ENCODE measurements at places on chromosomes 7 and 10.

- DNase-seq = no peak
Observed at GRCh38 chr7:94195813-94196212, 191.7 kb upstream of the BET1 start.

DNA sequence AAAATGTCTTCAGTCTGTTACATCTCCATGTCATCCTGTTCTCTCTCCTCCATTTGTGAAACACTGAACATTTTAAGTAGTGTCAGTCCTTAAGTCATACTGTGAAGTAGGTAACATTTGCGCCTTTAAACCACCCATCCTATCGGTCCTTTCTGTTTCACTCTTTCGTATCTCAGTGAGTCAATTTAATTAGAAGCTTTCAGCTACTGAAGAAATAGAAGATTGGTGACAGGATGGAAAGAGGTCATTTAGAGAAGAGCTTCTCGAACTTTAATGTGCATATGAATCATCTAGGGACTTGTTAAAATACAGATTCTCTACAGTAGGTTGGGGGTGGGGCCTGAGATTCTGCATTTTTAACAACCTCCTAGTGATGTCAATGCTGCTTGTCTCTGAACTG, 113.4 kb downstream of the SRI start:
- no peak for DNase-seq

- no peak for DNase-seq
Observed at GRCh38 chr10:72697716-72698115, 5.8 kb downstream of the MCU start.

- no peak for DNase-seq
Observed at GRCh38 chr10:100340948-100341847, 5.8 kb upstream of the SCD start.

DNA sequence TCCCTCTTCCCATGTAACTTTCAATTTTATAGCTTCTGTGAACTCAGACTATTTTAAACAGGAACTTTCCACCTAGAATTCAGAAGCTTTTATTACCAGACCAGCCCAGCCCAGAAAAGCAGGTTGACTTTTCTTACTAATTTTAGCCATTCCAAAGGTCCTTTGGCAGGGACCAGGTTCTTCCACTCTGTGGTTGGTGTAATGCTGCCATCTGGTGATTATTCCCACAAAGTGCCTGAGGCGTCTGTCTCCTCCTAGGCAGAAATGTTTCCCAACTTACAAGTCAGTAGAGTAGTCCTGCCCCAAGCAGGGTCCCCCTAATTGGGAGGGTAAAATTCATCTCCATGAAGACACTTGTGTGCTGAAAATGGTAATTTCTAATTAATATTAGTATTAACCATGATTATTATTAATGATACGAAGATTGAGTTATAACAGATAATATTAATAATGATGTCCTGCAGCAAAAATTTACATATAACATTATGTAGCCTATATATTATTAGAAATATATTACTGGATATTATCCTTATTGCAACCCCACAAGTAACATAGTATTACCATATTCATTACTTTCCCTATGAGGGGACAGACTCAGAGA, 53.0 kb upstream of the PPP1R17 start:
- DNase-seq = peak; percentile 88

- DNase-seq = peak; percentile 76
Observed at GRCh38 chr10:121340271-121340831, 257.9 kb downstream of the FGFR2 start.

GRCh38 chr10:116848032-116848943, 1.0 kb upstream of the ENO4 start:
- no peak for DNase-seq

- no peak for DNase-seq
Observed at GRCh38 chr10:112712536-112712935, 237.5 kb upstream of the TCF7L2 start.

DNA sequence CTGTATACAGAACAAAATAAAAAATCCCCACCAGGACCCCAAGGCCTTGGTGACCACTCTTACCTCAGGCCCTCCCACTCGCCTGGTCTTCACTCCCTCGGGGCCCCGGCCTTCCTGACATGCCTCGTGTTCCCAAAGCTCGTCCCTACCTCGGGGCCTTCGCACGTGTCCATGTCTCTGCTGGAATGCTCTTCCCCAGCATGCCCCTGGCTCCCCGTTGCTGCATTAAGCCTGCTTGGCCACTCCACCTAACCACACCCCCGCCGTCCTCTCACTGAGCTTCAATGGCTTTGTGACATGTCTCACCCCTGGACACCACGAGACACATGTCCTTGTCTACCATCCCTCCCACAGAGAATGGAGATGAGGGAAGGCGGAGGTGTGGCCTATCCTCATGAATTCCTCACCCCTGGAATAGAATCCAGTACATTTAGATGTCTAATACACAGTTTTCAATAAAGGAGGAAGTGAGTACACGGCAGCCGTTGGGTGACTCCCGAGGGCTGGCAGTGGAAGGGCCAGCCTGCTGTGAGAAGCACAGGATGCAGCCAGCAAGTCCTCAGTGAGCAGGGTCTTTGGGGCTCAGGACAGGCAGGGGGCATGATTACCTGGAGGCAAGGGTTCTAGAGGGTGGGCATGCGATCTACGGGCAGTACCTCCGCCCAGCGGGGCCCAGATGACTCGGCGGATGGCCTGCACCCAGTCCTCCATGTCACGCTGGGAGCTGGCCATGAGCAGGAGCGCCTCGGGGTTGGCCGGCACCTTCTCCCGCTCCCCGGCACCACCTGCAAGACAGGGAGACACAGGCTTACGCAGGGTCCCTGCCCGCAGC, 125.7 kb downstream of the ARHGAP22 start:
- DNase-seq = no peak

DNA sequence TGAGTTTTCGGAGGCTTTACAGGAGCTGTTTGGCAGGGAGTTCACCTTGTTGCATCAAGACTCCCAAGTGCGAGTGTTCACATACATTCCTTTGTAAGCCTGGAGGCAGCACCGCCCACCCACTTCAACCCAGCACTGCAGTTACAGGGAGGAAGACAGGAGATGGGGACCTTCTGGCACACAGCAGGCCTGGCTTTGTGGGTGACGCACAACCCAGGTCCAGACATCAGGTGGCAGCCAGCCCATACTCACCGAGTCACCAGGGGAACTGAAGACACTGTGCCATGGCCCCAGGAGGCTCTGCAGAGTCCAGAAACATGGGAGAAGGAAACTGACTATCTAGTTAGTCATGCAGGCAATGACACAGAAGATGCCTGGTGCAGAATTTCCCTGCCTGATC, 305.9 kb upstream of the RNF32 start:
- DNase-seq = no peak

- DNase-seq = peak; percentile 42
Observed at GRCh38 chr10:103739039-103739764, 116.2 kb downstream of the SH3PXD2A start.

DNA sequence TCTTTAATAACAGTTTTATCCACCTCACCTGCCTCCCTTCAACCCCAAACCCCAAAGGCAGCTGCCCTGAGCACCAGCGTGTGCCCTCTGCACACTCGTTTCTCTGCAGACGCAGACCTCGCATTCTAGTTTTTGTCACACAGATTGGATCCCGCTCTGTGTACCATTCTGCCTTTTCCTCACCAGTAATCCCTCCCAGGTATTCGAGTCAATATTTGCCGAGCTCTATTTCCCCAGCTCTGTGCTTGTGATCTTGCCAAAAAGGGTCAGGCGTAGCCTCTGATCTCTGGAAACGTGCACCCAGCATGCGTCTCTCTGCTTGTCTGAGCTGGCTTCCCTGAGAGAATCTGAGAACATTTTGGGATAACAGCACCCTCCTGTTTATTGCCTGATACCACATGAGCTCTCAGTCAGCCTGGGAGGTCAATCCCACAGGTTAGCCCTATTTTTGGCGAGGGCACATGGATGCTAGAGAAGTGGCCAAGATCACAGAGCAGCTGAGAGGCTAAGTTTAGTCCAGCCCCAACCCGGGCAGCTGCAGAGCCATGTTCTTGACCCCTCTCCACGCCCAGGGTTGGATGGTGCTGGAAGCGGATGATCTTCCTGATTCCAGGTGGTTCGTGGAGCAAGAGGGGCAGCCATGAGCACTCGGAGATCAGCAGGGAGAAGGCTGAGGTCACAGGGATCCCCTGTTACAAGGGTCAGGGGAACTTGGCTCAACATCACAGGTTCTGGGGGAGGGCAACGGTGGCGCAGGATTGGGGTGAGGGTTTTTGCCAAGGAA, 29.1 kb downstream of the FOXL3 start:
- no peak for DNase-seq

- DNase-seq = no peak
Observed at GRCh38 chr7:95405800-95406199, 9.6 kb upstream of the PON3 start.

- DNase-seq = no peak
Observed at GRCh38 chr10:87961314-87961713, 97.9 kb downstream of the PTEN start.

- DNase-seq = peak; percentile 25
Observed at GRCh38 chr7:116582806-116583444, 58.1 kb downstream of the CAV1 start.

DNA sequence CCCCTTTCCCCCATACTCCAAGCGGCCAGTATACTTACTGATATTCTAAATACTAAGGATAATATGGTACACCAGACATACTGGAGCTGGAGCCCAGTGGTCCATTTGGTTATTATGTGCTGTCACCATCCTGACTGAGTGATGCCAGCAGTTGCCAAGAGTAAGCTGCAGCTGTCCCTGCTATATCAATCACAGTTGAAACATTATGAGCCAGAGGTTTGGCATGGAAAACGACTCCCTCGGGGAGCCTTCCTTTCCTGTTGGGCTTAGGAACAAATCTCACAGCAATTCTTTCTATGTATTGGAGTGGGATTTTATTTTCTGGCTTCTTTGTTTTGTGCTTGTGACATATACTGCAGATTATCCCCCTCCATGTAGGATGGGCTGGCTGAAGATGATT, 32.6 kb downstream of the STRIP2 start:
- no peak for DNase-seq

DNA sequence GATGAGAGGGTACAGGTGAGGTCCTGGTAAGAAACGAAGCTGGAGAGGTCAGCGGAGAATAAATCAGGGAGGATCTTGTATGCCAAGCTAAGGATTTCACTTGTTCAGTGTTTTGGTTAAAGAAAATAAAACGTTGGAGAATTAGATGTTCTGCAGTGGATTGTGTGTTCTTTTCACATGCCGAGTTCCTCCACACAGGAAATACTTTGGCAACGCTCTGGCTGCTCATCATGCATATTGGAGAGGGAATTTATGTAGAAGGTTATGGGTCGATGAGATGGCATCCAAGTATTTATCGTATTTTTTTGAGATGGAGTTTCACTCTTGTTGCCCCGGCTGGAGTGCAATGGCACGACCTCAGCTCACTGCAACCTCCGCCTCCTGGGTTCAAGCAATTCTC, 11.0 kb downstream of the RPS24 start:
- no peak for DNase-seq

DNA sequence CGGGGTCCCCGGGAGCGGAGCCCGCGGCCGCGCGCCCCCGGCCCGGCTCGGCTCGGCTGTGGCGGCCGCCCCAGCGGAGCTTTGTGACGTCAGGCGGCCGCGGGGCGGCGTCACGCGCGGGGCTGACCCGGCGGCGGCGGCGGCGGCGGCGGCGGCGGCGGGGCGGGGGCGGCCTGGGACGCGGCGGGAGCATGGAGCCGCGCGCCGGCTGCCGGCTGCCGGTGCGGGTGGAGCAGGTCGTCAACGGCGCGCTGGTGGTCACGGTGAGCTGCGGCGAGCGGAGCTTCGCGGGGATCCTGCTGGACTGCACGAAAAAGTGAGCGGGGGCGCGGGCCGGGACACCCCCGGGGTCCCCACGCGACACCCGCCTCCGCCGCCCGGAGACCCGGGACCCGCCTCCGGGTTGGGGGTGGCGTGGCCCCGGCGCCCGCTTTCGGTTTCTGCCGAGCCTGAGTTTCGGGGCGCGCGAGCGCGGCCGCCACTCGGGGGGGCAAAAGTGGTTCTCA, at the start of gene PWWP2B:
TSS of gene PWWP2B (plus strand) at position 165 of the 506 bp plus-strand sequence. CDS start at position 192, 27 bp downstream.
- no peak for DNase-seq

DNA sequence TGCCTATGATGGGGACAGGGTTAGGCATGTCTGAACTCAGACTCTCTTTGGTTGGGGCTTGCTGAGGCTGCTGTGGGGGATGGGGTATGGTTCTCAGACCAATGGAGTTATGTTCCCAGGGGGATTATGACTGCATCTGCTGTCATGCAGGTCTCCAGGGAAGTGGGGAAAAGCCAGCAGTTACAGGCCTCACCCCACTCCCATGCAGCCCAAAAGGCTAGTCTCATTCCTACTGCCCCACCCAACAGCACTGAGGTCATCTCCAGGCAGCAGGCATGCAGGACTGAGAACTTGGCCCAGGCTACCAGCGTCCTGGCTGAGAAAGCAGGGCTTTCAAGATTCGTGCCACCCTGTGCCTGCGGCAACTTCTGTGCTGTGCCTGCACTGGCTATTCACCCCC, 373.3 kb downstream of the HTR7 start:
- peak; percentile 33 for DNase-seq

- DNase-seq = no peak
Observed at GRCh38 chr10:88062385-88062784, 199.0 kb downstream of the PTEN start.

GRCh38 chr10:106402458-106402857, 762.0 kb downstream of the SORCS1 start:
- DNase-seq = no peak

GRCh38 chr10:5550621-5551530, 26.1 kb downstream of the CALML3 start:
- DNase-seq = no peak

GRCh38 chr10:114174695-114175188, 739 bp upstream of the CCDC186 start:
- no peak for DNase-seq

- no peak for DNase-seq
Observed at GRCh38 chr7:155761162-155761561, 51.1 kb downstream of the SHH start.

GRCh38 chr10:77626266-77626935, 11.2 kb downstream of the KCNMA1 start:
- DNase-seq = no peak

GRCh38 chr10:87626422-87626892, 33.2 kb upstream of the PAPSS2 start:
- no peak for DNase-seq

DNA sequence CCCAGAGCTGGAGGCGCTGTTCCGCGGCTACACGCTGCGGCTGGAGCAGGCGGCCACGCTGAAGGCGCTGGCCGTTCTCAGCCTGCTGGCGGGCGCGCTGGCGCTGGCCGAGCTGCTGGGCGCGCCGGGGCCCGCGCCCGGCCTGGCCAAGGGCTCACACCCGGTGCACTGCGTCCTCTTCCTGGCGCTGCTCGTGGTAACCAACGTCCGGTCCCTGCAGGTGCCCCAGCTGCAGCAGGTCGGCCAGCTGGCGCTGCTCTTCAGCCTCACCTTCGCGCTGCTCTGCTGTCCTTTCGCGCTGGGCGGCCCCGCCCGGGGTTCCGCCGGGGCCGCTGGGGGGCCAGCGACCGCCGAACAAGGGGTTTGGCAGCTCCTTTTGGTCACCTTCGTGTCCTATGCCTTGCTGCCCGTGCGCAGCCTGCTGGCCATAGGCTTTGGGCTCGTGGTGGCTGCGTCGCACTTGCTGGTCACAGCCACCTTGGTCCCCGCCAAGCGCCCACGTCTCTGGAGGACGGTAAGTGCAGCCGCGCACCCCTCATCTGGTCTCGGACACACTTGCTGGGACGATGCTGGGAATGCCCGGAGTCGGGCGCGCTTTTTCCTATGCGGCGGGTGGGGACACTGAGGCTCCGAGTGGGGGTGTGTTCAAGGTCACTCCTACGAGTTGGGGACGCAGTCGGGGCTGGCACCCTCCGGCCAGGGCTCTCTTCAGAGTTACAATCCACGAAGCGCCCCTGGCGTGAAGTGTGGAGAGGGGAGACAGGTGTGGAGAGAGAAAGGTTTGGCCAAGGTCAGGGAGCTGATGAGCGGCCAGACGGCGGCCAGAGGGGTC, 717 bp downstream of the ADCY1 start:
- peak; percentile 68 for DNase-seq

- DNase-seq = no peak
Observed at GRCh38 chr10:101221963-101222531, 7.2 kb downstream of the LBX1 start.
